Amniotic stem cell (primary cell): ENCODE measurements at places on chromosomes 7 and 10.

- no peak for DNase-seq
Observed at GRCh38 chr10:89209718-89210117, 2.6 kb upstream of the CH25H start.

DNA sequence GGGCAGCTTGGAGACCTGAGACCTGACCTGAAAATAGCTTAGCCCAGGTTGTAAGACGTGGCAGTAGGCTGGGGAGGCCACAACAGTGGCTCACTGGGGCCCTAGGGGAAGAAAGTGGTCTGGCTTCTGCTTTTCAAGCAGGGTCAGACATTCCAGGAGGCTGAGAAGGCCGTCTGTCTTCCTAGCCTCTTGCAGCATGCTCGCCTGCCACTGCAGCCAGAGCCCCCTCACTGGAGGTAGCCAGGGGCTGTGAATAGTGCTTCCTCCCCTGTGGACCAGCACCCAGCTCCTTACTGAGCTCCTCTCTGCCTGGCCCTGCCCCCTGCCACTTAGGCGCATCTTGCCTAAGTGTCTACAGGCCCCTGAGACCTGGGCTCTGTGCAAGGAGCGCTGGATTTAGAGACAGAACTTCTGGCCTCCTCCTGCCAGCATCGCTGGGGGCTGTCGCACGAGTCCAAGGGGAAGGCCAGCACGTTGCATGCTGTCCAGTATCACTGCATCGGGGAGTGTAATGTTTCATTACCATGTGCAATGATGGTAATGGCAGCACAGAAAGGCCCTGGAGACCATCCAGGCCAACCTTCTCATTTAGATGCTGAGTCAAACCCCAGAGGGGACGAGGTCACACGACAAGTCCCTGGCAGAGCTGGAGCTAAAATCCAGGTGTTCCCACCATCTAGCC is 12.7 kb downstream of the ZMIZ1 start:
- peak; percentile 19 for DNase-seq

- no peak for DNase-seq
Observed at GRCh38 chr7:154902600-154903082, 100.3 kb downstream of the PAXIP1 start.

- DNase-seq, result no peak
Observed at GRCh38 chr7:151226560-151226874, 488 bp downstream of the ABCF2 start.

DNA sequence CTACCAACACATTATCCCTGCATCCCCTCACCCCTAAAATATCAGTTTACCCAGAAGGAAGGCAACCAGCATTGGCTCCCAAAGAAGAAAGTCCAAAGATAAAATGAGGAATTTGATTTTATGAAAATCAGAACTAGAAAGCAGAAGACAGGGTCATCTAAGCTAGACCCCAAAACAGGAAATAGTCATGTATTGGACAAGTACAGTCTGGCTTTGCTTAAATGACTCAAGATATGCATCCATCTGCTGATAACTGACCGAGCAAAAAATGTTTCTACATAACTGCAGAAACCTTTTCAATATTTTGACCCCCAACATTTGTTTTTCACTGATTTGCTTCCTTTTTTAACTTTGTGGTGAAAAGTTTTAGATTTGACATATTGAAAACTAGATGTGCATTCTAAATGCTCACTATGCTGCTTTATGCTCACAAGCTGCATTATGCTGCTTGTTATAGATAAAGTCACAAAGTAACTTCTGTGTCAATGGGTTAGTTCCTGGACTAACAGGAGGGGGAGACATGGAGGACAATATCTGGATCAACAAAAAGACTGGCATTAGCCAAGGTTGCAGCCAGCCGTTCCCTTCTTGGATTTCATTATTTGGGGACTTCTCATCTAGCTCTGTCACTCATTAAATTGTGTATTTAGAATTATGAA is 227.0 kb downstream of the INHBA start:
- DNase-seq, result no peak

DNA sequence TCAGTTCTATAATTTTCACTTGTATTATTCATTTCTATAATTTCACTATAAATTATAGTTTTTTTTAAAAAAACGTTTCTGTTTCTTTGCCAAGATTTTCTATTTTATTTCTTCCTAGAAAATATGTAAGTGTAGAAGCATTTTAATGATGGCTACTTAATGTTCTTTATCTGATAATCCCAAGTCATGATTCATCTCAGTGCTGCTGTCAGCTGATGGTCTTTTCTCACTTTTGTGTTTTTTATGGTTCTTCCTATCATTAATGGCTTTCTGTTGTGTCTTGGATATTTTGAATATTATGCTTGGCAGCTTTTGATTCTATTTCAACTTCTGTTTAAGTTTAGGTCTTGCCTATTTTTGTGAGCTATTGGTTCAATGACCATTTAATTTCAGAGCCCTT is 268.6 kb downstream of the BAMBI start:
- DNase-seq, result no peak

DNA sequence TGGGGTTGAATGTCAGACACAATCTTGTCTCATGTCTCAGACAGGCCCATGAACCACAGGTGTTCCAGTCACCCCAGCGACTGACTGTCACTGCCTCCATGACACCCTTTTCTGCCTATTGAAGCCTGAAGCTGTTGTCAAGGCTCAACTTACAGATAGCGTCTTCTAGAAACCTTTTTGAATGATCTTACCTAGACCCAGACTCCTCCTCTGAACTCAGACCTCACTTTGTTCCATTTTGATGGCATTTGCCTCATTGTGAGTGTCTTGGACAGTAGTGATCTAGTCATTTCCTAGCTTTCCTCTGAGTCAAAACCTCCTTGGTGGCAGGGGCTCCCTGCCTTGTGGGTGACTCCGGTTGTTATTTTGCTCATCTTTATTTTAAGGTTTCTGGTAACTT is 98.3 kb upstream of the AGK start:
- no peak for DNase-seq

GRCh38 chr10:84511709-84512285 is 183.4 kb downstream of the CCSER2 start:
- no peak for DNase-seq

DNA sequence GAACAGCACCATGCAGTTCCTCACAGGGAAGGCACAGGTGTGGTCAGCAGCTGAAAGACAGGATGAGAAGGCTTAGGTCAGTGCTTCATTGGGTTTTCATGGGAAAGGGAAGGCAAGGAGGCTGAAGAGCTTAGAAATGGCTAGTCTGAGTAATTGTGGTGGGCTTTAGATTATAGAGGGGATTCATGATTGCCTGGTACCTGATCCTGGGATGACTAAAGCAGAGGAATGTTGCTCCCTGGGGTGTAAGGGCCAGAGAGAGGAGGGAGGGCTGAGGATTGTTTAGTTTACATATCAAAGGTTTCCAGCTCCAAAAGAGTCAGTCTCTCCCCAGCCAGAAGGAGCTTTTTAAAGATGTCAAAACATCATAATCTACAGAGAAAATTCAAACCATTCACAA is 396.3 kb upstream of the POM121L12 start:
- DNase-seq, result no peak

GRCh38 chr10:110268971-110269370 is 35.7 kb downstream of the SMNDC1 start:
- no peak for DNase-seq

DNA sequence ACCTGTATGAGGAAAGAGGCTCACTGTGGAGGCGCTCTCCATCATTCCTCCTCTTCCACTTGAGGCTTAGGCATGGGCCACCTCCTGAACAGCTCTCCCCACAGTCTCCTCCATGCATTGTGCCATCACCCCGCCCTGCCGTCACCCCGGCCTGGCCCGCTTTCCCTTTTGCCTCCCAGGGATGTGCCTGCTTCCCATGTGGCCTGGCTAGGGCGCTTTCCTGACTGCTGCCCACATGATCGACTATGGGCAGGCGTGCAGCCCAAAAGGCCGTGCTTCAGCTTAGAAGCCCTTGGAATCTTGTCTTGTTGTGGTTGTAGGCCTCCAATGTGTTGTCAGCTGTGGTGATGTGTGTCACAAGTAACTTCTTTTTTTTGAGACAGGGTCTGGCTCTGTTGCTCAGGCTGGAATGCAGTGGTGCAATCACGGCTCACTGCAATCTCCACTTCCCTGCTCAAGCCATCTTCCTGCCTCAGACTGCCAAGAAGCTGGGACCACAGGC is 1.8 kb upstream of the ACTR3C start:
- no peak for DNase-seq

DNA sequence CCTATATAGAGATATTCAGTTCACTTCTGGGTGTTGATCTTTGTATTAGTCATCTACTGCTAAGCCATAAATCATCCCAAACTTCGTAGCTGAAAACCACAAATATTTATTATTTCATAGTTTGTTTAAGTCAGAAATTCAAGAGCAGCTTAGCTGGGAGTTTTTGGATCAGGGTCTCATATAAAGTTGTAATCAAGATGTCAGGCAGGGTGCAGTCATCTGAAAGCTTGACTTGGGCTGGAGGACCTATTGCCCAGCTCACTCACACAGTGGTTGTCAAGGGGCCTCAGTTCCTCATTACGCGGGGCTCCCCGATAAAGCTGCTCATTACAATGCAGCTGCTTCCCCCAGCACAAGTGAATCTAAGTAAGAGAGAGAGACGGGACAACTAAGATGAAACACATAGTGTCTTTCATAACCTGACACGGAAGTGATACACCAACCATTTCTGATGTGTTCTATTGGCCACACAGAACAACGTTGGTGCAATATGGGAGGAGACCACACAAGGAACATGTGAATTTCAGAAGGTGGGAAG is 15.7 kb downstream of the PPP1R3C start:
- peak; percentile 66 for DNase-seq

- no peak for DNase-seq
Observed at GRCh38 chr7:32194537-32194936, 124.3 kb upstream of the PDE1C start.

DNA sequence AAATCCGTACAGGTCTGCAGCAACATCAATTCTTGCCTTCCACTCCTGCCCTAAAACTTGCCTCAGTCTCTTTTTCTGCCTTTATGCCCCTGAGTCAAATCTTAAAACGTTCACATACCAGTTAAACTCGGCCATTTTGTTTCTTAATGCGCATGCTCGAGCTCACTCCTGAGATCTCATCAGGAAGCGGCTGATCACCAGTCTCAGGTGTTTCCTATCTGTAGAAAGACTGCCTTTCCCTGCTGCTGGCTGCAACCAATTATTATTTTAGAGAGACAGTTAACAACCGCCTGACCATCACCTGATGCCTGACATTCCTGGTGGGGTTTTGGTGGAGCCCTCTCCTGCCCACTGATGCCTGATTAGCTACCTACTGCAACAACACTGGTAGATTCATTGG is 70.2 kb upstream of the TMEM140 start:
- DNase-seq, result no peak

DNA sequence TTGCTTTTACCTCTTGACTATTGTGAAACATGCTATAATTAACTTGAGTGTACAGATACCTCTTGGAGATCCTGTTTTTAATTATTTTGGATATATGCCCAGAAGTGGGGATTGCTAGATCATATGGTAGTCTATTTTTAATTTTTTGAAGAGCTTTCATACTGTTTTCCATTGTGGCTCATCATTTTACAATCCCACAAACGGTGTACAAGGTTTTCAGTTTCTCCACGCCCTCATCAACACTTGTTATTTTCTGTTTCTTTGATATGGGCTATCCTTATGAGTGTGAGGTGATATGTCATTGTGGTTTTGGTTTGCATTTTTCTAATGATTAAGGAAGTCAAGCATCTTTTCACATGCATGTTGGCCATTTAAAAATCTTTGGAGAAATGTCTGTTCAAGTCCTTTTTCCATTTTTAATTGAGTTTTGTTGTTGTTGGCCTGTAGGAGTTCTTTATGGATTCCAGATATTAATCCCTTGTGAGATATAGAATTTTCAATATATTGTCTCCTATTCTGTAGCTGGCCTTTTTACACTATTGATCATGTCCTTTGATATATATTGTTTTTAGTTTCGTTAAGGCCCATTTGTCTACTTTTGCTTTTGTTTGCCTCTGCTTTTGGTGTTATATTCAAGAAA is 7.5 kb downstream of the AGK start:
- no peak for DNase-seq

DNA sequence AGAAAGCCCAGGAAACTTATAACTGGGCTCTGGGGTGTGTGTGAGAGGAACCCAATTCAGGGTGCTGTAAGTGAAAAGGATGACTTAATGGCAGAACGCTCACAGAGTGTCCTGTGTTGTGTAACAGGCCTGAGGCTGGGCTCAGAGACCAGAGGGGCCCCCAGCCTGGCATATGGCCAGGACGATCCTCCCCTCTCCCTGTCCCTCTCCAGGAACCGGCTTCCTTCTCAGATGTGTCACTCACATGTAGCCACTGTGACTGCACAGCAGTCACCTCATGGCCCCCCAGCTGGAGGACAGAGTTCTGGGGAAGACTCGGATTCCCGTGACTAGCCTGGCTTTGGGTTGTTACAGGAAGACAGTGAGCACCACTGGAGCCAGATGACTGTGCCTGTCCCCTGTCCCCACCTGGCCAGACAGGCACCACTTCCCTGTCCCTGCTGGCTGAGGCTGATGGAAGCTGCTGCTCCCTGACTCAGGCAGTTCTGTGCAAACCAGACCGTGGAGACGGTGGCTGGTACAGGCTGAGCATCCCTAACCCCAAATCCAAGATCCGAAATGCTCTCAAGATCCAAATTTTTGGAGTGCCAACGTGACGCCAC is 220.5 kb downstream of the MLLT10 start:
- no peak for DNase-seq

DNA sequence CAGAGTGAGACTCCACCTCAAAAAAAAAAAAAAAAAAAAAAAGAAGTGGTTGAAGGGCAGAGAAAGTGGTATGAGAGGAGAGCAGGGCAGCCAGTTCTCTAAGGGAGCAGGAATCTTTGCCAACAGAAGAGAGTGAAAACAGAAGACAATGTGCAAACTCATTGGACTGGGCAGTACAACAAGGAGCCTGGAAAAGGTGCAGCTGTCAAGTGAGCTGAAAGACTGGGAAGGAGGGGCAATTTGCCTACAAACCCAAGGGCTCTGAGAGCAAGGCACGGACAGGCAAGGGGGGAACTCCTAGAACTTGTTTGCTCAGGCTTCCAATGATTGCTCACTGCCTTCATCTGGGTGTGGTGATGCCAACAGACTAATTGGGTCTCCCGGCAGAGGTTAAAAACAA is 9.5 kb downstream of the ACTR1A start:
- no peak for DNase-seq

DNA sequence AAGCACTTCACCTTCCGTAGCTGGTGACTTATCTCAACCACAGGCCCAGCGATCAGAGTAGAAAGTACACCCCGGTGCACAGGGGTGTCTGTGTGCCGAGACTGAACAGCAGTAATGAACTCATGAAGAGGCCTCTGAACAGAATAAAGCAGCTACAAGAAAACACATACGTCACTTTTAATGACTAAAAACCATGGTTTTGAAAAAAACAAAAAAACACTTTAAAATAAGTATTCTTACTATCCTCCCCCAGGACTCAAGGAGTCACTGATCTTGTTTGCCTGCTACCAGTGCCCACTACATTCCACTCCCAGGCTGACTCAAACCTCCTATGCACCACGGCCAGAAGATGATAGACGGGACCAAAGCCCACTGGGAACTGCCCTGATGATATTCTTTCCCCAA is 53.8 kb downstream of the NCAPG2 start:
- peak; percentile 15 for DNase-seq

GRCh38 chr7:151825721-151826120 is 51.2 kb downstream of the PRKAG2 start:
- no peak for DNase-seq

- DNase-seq, result no peak
Observed at GRCh38 chr10:132400041-132400546, 3.1 kb downstream of the PWWP2B start.

GRCh38 chr10:80471715-80472233 is 17.7 kb downstream of the TSPAN14 start:
- no peak for DNase-seq
